Stimulated activated CD4-positive, alpha-beta T cell treated with anti-CD3 and anti-CD28 coated beads, Interleukin-4, amount 100 ng/mL, for 48 hours (primary cell): ENCODE measurements at places on chromosomes 3 and 15.

DNA sequence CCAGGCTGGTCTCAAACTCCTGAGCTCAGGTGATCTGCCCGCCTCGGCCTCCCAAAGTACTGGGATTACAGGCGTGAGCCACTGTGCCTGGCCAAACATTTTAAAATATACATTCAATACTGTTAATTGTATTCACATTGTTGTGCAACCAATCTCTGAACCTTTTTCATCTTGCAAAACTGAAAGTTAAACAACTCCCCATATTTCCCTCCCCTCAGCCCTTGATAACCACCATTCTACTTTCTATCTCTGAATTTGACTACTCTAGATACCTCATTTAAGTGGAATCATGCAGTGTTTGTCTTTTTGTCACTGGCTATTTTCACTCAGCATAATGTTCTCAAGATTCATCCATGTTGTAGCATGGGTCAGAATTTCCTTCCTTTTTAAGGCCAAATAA is 30.0 kb downstream of the HMCES start:
- DNase-seq, result no peak

- DNase-seq, result no peak
These were observed 111.2 kb upstream of the SUCLG2 start for GRCh38 chr3:67765575-67765974.

DNA sequence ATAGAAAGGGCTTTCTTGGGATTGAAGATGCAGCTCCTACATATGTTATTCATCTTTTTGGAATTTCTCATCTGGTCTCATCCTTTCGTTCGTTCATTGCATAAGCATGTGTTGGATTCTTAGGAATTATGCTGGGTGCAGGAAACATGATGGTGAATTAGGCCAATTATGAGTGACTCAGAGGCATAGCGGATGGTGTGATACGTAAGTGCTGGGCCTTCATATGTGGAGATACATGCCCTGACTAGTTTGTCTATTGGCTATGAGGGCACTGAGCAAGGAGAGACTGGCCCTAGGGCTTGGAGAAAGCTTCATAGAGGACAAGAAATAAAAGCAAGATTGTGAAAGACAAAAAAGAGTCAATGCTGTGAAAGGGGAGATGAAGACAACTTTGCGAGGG is 235.1 kb downstream of the MYRIP start:
- no peak for DNase-seq

- DNase-seq, result no peak
These were observed 115.3 kb downstream of the PLCH1 start for GRCh38 chr3:155629556-155629955.

DNA sequence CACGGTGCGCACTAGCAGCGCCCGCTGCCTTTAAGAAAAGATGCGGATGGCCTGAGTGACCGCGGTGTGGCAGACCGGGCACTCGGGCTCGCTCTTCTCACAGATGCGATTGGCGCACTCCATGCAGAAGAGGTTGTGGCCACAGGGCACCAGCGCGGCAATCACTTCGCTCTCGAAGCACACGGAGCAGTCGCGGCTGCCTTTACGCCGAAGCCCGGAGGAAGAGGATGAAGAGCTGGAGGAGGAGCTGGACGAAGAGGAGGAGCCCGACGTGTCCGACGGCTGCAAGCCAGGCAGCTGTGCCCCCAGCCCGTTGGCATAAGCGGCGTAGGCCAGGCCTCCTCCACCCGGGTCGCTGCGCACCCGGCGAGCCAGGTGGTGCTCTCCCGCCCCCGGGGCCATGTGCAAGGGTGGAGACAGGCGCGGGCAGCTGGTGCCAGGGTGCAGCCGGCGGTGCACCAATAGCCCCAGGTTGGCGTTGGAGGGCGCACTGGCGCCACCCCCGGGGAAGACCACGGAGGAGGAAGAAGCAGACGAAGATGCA is 2.6 kb downstream of the MEX3B start:
- DNase-seq, result no peak

GRCh38 chr3:29936054-29936453 is 655.2 kb downstream of the RBMS3 start:
- no peak for DNase-seq

GRCh38 chr15:56729561-56729960 is 3.7 kb downstream of the ZNF280D start:
- DNase-seq, result no peak

GRCh38 chr15:68706256-68706655 is 114.4 kb downstream of the ANP32A start:
- DNase-seq, result no peak

DNA sequence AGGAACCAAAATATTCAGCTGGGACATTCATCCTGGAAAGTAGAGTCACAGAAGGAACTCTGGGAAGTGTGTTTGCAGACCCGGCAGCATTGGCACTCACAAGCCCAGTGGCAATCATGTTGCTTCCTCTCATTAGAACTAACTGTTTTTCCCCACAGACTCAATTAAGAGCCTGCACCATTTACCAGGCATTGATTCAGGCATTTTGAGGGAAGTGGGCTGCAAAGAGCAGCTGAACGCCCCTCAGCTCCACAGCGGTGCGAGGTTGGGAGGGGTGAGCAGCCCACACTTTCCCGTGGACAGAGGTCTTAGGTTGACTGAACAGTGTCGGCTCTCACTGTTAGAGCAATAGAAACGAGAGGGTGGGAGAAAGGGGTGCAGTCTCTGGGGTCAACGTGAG is 143.8 kb downstream of the STT3B start:
- DNase-seq, result no peak

GRCh38 chr15:38054488-38054887 is 120.0 kb downstream of the TMCO5A start:
- DNase-seq, result no peak
